ENCODE measurements at places on chromosomes 1 and 21.
A peak's percentile ranks its signal among the peaks of the same experiment; 100 is the strongest.

GRCh38 chr1:153626904-153627714 is at the start of gene S100A13:
Gene S100A13, minus strand, starts transcription at chr1:153627505. Its CDS starts 1,033 bp downstream, at chr1:153626472.
- DNase-seq = peak; percentile 77

- peak; percentile 72 for DNase-seq
Observed at GRCh38 chr1:62407398-62408009, 29.3 kb upstream of the USP1 start.

DNA sequence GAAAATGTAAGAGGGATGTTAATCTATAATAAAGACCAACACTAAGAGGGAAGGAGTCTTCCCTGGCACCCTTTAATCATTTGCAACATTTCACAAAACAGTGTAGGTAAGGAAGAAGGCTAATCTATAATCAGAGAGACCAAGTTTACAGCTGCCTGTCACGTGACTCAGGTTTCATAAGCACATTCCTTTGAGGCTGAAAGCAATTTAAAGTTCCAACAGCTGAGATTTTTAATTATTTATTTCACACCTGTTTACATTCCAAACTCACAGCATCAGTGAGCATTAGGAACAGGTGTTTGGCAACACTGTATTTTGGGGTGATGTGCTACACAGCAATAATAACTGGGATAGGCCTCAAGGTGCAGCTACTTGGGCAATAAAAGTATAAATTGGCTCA is 75.7 kb upstream of the PGBD5 start:
- no peak for DNase-seq

DNA sequence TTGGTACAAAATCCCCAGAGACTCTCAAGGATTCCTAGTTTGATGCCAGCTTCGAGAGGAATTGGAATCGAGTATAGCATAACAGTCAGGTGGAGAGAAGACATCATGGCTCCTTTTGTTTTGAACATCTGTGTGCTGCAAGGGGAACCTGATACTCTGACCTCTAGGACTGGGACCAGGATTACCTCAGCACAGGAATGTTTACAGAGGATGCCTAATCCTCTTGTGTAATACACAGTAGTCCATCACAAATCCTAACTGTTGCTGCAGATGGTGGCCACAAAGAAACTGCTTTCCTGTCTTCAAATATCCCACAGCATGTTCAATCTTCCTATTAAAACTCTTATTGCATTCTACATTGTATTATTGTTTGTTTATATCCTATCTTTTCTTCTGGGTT is 111.8 kb upstream of the PRMT6 start:
- no peak for DNase-seq

- DNase-seq = no peak
Observed at GRCh38 chr1:186949173-186949572, 120.4 kb downstream of the PLA2G4A start.

GRCh38 chr1:82947278-82947677 is 1051.7 kb downstream of the TTLL7 start:
- no peak for DNase-seq

- no peak for DNase-seq
Observed at GRCh38 chr1:38728585-38728908, 131.0 kb downstream of the RRAGC start.

DNA sequence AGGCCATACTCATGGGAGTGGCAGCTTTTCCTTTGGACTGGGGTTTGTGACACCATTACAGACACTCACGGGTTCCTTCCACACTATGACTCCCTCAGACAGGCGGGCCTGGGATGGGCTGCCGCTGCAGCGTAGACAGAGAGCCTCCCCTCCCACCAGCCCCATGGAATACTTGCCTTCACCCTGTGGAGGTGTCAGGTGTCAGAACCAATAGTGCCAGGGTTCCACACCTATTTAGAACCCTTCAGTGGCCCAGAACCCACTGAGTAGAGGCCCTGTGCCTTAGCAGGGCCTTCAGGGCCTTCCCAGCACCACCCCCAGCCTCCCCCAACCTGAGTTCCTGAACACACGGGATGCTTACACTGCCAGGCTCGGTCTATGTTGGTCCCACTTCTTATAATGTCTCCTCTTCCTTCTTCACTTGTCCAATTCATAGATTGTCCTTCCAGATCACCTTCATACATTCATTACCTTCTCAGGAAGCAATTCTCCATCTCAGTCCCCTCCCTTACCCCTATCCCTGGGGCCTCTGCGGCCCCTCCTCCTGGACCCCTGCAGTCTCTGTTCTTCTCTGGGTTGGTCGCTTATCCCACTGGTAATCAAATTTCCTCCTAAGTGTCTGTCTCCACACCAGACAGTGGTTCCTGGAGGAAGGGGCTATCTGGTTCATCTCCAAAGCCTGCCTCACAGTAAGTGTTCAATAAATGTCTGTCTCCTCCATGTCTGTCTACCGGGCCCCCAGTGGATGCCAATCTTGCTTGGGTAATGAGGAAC is 1.4 kb upstream of the RHBG start:
- DNase-seq = no peak

DNA sequence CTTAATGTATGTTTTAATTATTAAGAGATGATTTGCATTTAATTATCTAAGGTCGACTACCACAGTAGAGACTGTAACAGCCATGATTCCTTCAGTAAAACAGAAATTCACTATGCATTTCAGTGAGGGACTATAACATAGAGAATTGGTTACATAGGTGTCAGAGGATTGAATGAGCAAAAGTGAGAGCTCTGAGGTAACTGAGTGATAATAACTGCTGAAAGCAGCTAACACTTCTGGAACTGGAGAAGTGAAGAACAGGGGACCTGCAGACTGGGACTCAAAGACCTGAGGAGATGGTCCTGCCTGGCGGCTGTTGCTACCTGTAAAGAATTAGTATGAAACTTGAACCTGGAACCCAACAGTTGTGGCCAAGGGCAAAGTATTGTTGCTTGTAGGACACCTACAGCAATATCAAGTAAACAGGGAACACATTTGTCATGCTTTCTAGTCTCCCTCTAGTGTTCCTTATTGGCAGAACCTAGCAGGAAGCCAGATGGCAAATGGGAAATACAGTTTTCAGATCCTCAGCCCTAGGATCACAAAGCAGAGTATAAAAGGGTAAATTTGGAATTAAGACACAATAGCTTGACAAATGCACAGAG is 110.6 kb downstream of the HS2ST1 start:
- DNase-seq = peak; percentile 10
